CD8-positive, alpha-beta T cell (primary cell): ENCODE measurements at places on chromosomes 6 and 20. TPM values are rescaled to one million over a fixed set of nuclear protein-coding genes. Genes with fewer than 3 reads are reported as not detected.

The ATP6V1G2 gene
- 1.3 TPM for total RNA-seq

The SMPDL3A gene
- not detected for total RNA-seq

The TMEM244 gene
- total RNA-seq: not detected

The ULBP3 gene
- total RNA-seq: 1.8 TPM

The FLRT3 gene
- not detected for total RNA-seq

The SLC24A3 gene
- total RNA-seq: not detected

The RALGAPB gene
- 28.9 TPM for total RNA-seq

The APOBEC2 gene
- not detected for total RNA-seq

The XKR7 gene
- total RNA-seq: not detected

The ZC3H12D gene
- 50.0 TPM for total RNA-seq

The ADGRF1 gene
- total RNA-seq: not detected

The SIM1 gene
- total RNA-seq: not detected

The HNF4A gene
- not detected for total RNA-seq

The SLC32A1 gene
- not detected for total RNA-seq

The CST5 gene
- total RNA-seq: not detected

The PTPRT gene
- not detected for total RNA-seq

The SERPINB6 gene
- 45.6 TPM for total RNA-seq

The EEF1A2 gene
- total RNA-seq: 0.81 TPM

The LAMA5 gene
- 0.28 TPM for total RNA-seq

The OR2H1 gene
- total RNA-seq: not detected

The RPP40 gene
- total RNA-seq: 1.2 TPM

The GSTA3 gene
- not detected for total RNA-seq

The TP53TG5 gene
- not detected for total RNA-seq

The MC3R gene
- not detected for total RNA-seq

The ZSCAN31 gene
- 1.9 TPM for total RNA-seq

The TBX18 gene
- not detected for total RNA-seq

The HLA-DOB gene
- 13.4 TPM for total RNA-seq

The SAPCD1 gene
- 0.92 TPM for total RNA-seq

The CNKSR3 gene
- total RNA-seq: not detected

The SEL1L2 gene
- not detected for total RNA-seq

The SLC17A1 gene
- total RNA-seq: not detected

The EFCAB8 gene
- total RNA-seq: 0.75 TPM
